ENCODE measurements at places on chromosomes 4 and X.

DNA sequence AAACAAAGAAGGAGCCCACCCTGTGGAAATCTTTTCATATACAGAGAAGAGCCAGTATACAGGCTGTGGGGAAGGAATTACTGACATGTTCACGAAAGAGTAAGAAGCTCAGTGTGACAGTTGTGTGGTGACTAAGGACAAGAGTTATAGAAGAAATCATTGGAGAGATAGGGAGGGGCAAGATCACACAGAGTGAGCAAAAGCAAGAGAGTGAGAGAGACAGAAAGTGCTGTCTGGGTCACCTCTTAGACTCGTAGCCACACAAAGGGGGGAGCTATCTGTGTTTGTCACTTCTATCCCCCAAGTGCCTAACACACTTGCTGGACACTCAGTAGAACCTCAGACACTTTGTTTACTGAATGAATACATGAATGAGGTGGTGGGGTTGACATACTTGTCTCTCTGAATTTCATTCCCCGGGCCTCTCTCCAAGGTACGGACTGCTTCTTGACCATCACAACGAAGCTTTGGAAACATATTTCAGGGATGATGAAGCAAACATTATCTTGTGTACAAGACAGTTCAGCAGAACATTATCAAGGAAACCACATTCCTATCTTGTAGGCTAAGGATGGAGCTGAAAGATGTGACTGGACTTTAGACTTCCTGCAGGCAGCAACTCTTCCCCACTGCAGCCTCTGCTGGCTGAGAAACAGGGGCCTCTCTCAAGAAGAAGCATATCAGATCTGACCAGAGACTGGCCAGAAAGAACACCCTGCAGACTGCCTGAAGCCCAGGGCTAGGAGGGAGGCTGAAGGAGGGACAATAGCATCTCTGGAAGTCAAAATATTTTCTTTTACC, 168.2 kb downstream of the AMELX start:
- DNase-seq, result no peak

GRCh38 chrX:56947699-56948098, 47.6 kb downstream of the SPIN3 start:
- no peak for DNase-seq

DNA sequence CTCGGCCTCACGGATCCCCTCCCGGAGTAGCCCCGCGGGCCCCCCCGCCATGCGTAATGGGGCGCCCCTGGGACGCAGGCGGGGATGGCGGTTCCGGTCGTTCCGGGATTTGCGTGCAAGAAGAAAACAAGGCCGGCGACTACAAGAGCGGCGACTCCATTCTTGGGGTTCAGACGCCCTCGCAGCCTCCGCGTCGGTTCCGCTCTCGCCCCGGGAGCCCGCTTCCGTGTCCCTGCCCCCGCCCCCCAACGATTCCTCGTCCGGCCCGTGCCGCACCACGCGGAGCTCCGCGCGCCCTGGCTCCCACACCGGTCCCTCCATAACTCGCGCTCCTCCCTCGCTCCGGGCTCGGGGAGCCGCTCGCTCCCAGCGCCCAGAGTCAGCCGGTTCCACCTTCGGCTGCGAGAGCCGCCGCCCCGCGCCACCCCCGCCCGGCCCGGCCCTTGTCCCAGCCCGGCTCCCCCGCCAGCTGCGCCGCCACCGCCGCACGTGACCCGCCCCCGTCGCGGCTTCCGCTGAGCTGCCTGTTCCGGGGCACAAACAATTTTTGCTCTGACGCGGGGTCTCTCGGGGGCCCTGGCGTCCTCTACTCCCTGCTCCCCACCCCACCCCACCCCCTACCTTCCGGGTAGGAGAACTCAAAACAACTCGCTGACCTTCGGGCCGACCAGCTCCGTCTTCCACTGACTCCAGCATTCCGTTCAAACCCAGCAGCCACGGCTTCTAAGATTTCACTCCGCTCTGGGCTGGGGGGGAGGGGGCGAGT, 78.8 kb upstream of the BCOR start:
- peak; percentile 64 for DNase-seq

DNA sequence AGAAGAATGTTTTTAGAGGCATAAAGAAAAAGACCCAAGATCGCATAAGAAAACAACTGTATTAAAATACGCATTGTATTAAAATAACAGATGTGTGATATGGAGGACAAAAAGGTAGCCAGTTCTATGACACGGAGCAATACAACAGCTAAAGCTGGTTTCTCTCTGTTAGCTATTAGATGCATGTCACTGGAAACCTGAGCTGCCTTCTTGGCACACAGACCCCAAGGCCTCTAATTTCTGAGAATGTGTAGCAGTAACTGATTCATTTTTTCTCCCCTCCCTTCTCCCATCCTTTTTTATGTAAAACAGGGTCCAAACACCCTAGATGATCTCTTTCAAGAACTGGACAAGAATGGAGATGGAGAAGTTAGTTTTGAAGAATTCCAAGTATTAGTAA, 4.1 kb downstream of the S100G start:
- DNase-seq, result no peak

- no peak for DNase-seq
Observed at GRCh38 chr4:37821953-37822605, 4.4 kb upstream of the PGM2 start.

- DNase-seq, result no peak
Observed at GRCh38 chr4:145545538-145546174, 64.0 kb downstream of the SMAD1 start.

- no peak for DNase-seq
Observed at GRCh38 chr4:5079581-5079980, 28.3 kb downstream of the STK32B start.

GRCh38 chr4:91598696-91599095, 705.1 kb upstream of the GRID2 start:
- DNase-seq, result no peak

DNA sequence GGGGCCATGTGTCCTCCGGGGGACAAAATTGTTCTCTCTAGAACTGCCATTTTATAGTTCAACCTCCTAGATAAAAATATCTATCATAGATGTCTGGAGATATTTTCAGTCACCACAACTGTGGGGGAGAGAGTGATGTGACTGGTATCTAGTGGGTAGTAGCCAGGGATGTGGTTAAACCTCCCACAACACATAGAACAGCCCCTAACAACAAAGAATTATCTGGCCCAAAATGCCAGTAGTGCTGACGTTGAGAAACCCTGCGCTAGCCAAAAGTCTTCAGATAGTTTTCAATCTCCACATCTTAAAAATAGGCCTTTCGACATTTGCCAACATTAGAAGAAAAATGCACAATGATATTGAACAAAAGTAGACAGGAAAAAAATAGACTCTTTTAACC, 19.0 kb upstream of the SUPT20HL2 start:
- no peak for DNase-seq

- DNase-seq, result no peak
Observed at GRCh38 chr4:126986828-126987227, 645.9 kb upstream of the INTU start.

DNA sequence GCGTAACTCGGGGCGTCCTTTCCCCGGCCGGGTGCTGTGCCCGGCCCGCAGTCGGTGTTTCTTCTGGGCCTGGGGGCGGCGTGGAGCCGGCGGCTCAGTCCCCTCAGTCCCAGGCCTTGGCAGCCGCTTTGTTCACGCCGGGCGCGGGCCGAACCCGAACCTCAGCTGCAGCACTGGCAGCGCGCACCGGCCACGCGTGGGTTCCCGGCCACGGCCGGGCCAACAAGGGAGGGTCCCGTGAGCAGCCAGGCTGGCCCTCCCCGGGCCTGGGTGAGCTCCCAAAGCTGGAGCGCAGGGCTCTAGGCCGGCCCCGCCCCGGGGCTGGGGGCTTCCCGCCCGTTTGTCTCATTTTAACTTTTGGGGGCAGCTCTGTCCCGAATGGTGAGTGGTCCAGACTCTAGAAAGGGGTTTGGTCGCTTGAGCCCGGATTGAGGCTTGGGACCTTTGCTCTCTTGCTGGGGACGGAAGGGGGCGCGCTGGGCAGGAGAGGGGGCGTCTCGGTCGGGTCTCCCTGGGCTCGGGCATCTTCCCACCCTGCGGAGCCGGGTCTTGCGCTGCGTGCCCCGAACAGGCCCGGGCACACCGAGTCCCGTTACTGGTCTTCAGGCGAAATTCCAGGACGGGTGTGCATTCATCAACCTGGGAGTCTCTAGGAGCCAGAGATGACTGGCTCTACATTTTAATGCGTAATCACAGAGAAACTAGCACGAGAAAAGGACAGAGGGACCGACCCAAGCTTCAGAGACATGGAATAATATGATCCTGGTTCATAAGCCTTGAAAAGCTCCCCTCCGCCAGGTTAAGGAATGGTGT, 177.1 kb downstream of the CBR4 start:
- no peak for DNase-seq

DNA sequence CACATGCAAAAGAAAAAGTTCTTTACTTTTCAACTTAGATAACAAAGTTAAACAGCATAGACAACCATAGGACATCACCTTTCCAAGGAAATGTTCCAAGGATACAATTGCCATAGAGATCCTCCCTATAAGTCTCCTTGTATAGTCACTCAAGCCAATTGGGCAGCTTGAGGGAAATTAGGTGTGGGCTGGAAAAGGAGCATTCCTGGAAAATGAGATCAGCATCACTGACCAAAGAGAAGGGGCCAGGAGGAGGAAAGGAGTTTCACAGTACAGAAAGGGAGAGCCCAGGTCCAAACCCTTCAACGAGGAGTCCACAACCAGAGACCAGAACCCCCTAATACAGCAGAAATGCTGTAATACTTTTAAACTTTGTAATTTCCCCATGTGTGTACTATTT, 91.5 kb upstream of the PPARGC1A start:
- no peak for DNase-seq

GRCh38 chrX:41781500-41781899, 57.5 kb downstream of the GPR82 start:
- DNase-seq, result no peak

DNA sequence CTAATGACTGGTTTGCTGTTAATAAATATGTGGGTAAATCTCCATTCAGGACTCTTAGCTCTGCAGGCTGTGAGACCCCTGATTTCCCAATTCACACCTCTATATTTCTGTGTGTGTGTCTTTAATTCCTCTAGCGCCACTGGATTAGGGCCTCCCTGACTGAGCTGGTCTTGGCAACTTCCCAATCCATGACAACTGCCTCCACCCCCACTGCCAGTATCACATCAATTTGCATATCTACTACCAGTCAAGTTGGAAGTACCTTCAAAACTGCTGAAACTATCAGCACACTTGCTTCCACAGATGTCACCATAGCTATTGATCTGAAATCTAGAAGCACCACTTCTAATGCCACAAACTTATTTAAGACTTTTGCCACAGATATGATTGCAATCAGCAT, 27.6 kb downstream of the OPRPN start:
- no peak for DNase-seq

DNA sequence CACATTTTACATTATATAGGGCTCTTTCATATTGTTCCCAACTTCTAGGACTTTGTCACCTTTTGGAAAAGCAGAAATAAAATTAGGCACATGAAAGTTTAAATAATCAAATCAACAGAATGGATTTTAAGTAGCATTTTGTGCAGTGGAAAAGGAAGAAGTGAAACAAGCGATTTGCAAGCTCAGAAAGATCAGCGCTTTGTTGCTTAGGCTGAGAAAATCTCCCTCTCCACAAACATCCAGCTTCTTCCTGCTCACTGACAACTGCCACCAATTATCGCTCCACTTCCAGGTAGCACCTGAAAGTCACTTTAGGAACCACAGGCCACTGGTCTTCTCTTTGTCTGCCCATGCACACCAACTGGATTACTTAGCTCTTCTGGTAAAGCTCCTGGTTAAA, 2.0 kb upstream of the PDK3 start:
- DNase-seq, result no peak
